ENCODE measurements at places on chromosomes 2 and 18.

GRCh38 chr2:35526741-35527140 is 828.8 kb upstream of the CRIM1 start:
- DNase-seq = no peak

GRCh38 chr2:101983486-101983885 is 8.3 kb upstream of the IL1R2 start:
- no peak for DNase-seq

- DNase-seq = no peak
These were observed 46.5 kb upstream of the SESTD1 start for GRCh38 chr2:179311101-179311500.

GRCh38 chr2:171811245-171811628 is 82.8 kb downstream of the SLC25A12 start:
- DNase-seq = no peak

- DNase-seq = no peak
These were observed 42.2 kb upstream of the SMAD7 start for GRCh38 chr18:48992791-48993555.

DNA sequence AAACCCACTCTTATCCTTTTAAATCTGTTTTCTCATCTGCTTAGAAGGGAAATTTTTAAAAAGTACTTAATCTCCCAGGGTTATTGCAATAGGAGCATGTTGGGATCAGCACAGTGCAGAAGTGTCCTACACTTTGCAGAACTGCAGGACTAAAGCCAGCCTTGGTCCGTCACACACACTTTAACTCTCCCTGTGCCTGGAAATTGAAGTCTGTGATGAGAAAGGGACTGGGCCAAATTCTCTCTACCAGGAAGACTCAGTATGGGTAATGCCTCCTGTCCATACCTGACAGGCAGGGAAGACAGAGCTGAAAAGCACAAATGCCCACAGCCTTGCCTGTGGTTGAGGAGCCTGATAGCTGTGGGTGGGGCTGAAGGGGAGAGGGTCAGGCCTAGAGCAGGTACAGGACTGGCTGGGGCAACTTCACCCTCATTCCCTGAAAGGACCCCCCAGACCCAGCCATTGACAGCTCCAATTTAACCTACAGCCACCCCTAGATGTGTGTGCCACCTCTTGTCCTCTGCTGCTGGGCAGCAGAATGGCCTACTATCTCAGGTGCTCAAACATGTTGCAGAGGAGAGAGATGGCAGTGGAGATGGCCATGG is 377.2 kb upstream of the KLHL29 start:
- DNase-seq = no peak

DNA sequence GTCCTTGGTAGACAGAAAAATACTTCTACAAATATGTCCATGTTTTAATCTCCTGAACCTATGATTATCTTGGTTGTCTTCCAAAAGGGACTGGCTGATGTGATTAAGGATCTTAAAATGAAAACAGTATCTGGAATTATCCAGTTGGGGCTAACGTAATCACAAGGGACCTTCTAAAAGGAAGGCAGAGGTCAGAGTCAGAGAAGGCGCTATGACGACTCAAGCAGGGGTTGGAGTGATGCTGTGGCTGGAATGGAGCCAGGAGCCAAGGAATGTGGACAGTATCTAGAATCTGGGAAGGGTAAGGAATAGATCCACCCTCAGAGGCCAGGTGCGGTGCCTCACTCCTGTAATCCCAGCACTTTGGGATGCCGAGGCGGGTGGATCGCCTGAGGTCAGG is 4.2 kb upstream of the USP14 start:
- DNase-seq = no peak
